ENCODE measurements at places on chromosomes 12 and 14.

DNA sequence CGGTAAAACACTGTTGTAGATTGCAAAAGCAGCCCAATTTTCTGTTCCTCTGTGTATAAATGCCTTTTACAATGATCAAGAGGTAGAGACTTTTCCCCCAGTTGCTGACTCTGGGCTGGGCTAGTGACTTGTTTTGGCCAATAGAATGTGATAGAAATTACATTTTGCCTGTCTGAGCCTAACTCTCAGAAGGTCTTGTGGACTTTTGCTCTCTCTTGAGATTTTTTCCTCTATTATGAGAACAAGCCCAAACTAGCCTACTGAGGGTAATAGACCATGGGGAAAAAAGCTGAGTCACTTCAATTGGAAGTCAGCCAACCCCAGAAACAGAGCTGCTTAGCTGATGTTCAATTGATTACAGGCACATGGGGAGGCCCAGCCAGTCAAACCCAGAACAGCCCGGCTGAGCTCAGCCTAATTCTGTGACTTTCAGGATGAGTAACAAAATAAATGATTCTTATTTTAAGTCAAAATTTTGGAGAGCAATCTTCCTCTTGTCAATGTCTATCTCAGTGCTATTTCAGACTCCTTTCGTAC is 61.4 kb downstream of the MYF5 start:
- peak; percentile 89 for DNase-seq

DNA sequence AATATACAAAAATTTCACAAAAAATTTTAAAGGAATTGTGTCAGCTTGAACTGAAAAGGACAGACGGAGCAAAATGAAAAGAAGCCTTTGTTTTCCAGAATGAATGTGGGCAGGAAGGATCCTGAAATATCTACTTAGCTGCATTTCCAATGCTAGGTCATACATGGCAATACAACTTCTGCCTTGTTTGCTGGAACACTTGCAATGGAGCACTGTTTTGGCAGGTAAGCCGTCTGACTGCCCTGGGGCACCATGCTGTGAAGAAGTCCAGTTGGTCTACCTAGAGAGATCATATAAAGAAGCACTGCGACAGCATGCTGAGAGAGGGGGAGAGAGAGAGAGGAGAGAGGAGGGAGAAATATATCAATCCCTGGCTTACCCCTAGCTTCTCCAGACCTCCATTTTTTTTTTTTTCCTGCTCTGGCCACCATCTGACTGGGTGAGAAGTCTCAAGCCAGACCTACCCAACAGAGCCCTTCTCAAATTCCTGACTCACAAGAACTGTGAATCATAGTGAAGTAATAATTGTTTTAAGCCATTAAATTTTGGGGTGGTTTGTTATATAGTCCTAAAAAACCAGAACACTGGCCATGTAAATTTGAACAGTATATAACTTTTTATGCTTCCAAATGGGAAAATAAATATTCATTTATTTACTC is 97.1 kb upstream of the PRICKLE1 start:
- DNase-seq, result no peak

DNA sequence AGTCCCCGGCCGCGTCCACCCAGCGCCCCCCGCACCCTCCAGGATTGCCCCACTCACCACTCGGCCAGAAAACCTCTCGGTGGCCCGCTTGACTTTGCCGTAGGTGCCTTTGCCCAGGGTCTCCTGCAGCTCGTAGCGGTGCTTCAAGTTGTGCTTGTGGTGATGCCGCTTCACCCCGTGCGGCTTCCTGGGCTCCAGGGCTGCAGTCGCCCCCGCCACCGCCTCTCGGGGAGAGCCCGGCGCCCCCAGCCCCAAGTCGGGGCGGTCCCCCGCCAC is 459 bp downstream of the NUAK1 start:
- DNase-seq, result peak; percentile 26

DNA sequence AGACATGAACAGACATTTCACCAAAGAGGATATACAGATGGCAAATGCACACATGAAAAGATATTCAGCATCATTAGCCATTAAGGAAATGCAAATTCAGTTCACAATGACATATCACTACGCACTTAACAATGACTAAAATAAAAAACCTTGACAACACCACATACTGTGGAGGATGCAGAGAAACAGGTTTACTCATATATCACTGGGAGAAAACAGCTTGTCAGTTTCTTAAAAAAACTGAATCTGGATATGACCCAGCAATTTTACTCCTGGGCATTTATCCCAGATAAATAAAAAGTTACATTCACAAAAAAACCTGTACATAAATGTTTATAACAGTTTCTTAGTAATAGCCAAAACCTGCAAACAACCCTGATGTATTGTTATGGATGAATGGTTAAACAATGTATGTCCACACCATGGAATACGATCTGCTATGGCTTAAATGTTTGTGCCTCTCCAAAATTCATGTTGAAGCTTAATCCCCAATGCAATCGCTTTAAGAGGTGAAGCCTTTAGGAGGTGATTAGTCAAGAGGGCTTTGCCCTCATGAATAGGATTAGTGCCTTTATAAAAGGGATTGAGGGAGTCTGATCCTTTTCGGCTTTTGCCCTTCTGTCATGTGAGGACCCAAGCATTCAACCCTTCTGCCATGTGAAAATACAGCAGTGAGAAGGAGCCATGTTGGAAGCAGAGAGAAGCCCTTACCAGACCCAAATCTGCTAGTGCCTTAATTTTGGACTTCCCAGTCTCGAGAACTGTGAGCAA is 36.0 kb upstream of the PPP4R3A start:
- no peak for DNase-seq

GRCh38 chr12:45756666-45757065 is 27.2 kb downstream of the ARID2 start:
- DNase-seq, result no peak

GRCh38 chr12:38149395-38150073 is 167.0 kb upstream of the ALG10B start:
- no peak for DNase-seq

- no peak for DNase-seq
These were observed 163.4 kb downstream of the ANO6 start for GRCh38 chr12:45379261-45379660.

DNA sequence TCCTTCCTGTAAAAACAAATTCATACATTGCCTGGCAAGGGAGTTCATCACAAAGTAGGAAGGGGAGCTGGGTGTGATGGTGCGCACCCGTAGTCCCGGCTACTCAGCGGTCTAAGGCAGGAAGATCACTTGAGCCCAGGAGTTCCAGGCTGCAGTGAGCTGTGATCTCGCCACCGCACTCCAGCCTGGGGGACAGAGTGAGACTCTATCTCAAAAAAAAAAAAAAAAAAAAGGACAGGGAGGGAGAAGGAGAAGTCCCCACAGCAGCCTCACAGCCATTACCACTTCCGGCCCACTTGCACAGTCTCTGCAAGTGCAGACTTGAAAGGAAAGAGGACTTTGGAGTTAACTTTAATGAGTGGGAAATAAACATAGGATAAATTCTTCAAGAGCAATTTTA is 121.0 kb downstream of the FBXL14 start:
- DNase-seq, result no peak

DNA sequence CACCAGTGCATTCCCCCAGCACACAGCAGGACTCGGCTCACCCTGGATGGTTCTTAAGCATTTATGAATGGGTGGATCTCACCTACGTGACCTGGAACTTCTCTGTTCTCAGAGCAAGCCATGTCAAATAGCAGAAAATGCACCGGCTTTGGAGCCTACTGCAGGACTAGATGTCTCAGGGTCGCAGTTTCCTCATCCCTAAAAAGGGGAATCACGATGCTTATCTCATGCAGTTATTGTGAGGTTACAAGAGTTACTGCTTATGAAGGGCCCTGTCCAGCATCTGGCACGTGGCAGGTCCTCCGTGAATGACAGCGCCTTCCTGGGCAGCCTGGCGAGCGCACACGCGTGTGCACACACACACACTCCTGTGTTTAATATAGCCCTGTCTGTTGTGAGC is 128.5 kb downstream of the ETV6 start:
- DNase-seq, result no peak
